ENCODE measurements at places on chromosomes 16 and 17.

- DNase-seq, result no peak
Measured at GRCh38 chr16:50706250-50706649, 12.8 kb downstream of the NOD2 start.

GRCh38 chr16:89393738-89394406 lies 96.5 kb downstream of the ANKRD11 start:
- DNase-seq, result no peak

GRCh38 chr17:38749223-38750043 lies 1.3 kb upstream of the PCGF2 start:
- peak; percentile 88 for DNase-seq

DNA sequence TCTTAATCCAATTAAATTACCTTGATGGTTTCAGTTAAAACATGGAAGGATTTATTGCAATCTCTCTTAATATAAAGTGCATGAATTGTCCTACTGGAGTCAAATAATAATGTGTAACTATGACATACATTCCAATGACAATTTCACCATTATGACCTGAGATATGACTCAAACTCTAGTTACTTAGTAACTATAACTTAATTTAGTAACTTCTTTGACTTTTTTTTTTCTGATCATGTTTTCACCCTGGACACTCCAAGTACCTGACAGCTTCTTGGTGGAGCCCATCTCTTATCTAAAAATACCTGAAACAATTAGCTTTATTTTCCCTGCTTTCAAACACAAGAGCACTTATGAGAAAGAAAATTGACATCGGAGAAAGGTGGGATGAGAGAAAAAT lies 123.7 kb downstream of the STX8 start:
- no peak for DNase-seq

DNA sequence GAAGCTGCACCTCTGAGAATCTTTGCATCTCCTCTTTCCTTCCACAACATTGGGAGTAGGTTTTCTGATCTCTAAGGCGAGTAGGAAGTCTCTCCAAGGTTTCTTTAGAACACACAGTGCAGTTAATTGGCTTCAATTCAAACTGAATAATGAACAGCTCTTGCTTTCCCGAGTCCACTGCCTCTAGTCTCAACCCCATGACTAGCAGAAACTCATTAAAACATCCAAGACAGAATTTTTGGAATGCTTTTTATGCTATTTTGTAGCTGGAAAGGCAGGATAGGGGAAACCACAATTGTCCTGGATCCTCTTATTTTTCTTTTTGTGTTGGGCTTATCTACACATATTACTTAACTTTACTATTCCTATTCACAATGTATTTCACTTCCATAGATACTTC lies 206.6 kb downstream of the CDH8 start:
- no peak for DNase-seq

- peak; percentile 26 for DNase-seq
Measured at GRCh38 chr17:83067071-83067717, 12.2 kb upstream of the METRNL start.

DNA sequence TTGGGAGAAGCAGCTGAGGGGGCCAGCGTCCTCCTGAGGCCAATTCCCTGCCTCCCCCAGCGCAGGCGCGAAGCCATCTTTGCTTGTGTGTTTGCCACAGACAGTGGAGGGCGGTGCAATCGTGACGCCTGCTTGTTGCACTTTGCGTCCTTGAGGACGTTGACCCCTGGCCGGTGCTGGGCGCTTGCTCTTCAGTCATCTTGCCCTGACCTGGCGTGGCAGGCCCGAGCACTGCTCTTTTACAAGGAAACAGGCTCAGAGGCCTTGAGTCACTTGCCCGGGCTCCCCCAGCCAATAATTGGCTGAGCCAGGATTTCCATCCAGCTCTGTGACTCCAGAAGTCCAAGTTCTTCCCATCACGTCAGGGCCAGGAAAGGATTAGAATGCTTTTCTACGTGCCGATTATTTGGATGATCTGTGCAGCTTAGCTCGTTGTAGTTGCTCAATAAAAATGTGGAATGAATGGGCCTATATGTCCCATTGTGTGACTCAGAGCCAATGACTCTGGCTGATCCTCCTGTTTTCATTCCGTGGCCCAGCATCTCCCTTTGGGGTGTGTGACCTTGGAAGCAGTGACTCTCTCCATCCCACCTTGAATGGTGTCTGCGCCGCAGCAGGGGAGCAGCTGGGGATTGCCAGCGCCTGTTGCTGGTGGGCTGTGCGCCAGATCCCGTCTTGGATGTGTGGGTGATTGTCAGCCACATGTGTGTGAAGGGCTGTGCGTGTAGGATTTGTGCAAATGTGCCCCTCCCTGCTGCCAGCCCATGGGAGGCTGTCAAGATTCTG lies 214.1 kb downstream of the SEC14L1 start:
- DNase-seq, result peak; percentile 78

- DNase-seq, result no peak
Measured at GRCh38 chr17:47778184-47778635, 43.4 kb downstream of the OSBPL7 start.

DNA sequence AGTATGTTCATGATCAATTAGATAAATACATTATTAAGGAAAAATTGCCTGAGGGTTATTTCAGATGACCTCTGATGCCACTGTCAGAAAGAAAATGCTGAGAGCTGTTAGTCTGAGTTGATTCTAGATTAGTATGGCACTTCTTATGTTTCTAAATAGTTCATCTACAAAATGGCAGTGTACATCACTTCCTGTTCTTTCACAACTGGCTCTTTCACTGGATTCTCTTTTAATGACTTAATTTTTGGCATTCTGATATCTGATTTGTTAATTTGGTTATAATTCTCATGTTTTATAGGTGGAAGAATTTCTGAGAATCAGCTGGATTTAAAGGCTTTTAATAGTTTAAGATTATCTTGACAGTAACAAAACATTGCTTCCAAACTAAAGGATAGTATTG lies 3.3 kb downstream of the TAOK1 start:
- no peak for DNase-seq

- no peak for DNase-seq
Measured at GRCh38 chr17:80558046-80558445, 13.4 kb downstream of the RPTOR start.

- DNase-seq, result peak; percentile 88
Measured at GRCh38 chr17:55285340-55286301, 20.9 kb downstream of the HLF start.

GRCh38 chr17:36993227-36993626 lies 44.5 kb downstream of the AATF start:
- no peak for DNase-seq

DNA sequence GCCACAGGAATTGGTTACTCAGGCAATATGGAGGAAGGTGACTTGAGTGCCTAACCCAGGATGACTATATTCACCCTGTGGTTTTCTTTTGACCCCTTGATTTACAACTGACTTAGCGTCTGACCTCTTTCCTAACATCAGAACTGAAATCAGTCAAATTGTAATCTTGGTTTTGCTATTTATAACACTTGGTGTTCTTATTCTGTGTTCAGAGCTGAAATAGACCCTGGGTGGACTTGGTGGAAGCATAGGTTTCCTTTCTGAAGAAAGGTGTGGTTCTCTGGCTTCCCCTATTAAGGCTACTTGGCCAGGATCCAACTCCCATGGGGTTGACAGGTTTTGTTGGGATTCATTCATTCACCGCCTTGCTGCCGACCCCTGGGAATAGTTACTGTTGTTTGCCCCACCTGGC lies 80.8 kb downstream of the CLEC16A start:
- DNase-seq, result no peak

GRCh38 chr17:43576563-43577229 lies 30.6 kb upstream of the ETV4 start:
- DNase-seq, result peak; percentile 86

- DNase-seq, result no peak
Measured at GRCh38 chr17:58165981-58166380, 801 bp upstream of the OR4D2 start.

DNA sequence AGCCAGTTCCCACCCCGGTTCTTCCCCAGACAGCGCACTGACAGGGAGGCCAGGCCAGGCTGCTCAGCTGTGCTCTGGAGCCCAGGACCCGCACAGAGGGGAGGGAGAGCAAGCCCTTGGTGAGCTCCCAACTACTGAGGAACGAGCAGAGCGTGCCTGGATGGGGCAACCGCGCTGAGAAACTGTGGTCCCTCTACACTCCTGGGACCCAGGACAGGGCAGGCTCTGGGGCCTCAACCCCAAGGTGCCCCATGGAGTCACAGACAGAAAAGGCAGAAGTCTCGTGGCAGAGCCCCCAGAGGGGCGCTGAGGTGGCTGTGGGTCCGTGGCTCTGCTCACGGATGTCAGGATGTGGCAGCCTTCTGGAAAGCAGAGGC lies 16.3 kb downstream of the SLX4 start:
- no peak for DNase-seq

- DNase-seq, result no peak
Measured at GRCh38 chr16:54490112-54490488, 203.5 kb upstream of the IRX3 start.

Data from right forelimb (tissue), 1 donor.